ENCODE measurements at places on chromosomes 1 and 21.

DNA sequence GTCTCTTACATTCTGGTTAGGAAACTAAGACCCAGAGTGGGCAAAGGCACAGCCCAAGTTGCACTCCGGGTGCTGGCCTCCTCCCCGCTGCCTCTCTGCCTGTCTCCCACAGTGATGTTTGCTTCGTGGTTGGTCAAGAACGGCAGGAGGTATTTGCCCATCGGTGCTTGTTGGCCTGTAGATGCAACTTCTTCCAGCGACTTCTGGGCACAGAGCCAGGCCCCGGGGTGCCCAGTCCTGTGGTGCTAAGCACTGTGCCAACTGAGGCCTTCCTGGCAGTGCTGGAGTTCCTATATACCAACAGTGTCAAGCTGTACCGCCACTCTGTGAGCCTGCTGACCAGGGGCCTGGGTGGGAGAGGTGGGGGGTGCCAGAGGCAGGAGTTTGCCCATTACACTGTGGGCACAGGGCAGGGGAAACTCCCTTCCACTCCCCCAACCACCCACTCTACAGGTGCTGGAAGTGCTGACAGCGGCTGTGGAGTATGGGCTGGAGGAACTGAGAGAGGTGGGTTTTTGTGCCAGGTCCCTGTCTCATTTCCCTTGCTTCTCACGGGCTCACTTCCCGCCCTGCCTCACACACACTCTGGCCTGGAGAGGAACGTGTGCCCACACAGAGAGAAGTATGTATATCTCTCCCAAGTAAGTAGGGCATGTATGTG, 1.9 kb downstream of the BTBD19 start:
- peak; percentile 45 for DNase-seq

DNA sequence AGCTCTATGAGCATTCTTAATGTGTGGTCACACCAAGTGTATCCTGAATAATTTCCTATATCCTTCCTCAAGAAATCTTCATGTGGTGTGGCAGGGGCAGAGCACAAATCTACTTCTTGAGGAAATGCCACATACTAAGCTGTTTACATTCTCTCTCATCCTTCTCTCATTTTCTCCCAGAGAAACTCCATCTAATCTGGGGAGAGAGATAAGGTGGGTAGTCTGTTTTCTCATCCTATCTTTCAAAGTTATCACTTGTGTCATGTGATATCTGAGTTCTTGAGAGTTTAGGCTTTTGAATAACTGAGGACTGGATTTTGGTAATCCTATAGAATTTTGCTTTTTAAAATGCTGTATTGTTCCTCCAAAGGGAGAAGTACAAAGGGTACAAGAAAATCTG, 141.9 kb upstream of the LRRC7 start:
- DNase-seq: no peak

GRCh38 chr1:10835822-10836421, 39.5 kb upstream of the CASZ1 start:
- DNase-seq: peak; percentile 71

GRCh38 chr1:36951761-36952160, 82.6 kb downstream of the GRIK3 start:
- no peak for DNase-seq

DNA sequence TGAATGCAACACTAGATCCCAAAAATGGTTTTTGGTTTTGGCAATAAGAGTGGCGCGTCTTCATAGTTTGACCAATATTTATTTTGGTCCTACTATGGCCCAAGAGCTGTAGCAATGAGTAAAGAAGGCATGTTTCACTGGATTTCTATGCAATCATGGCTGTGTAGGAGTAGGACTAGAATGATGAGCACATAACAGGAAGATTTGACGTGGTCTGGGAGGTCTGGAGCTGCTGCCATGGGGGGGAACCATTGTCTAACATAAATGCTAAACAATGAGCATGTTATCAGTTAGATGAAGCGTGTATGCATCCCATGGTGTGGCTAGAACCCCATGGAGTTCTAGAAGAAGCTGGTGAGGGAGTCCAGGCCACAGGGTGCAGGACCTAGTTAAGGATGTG, 38.3 kb downstream of the OLIG1 start:
- no peak for DNase-seq

- DNase-seq: no peak
Observed at GRCh38 chr1:205538235-205538840, 33.9 kb downstream of the CDK18 start.

DNA sequence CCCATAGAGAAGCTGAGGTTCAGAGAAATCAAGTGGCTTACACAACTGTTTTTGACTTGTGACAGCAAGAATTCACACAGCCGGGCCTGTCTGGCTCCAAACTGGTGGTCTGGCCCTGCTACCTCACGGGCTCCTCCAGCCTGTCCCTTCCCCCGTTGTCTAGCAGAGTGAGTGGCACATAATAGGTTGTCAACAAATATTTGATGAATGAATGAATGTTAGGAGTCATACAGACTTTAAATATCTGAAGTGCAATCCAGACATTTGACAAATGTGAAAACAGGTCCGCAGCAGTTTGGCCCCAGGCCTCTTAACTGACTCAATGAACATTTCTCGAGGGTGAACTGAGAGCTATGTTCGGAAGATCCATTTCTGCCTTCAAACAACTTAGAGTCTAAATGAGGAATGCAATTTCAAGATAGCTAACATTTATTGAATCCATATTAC, 1.1 kb upstream of the RHOC start:
- DNase-seq: no peak

DNA sequence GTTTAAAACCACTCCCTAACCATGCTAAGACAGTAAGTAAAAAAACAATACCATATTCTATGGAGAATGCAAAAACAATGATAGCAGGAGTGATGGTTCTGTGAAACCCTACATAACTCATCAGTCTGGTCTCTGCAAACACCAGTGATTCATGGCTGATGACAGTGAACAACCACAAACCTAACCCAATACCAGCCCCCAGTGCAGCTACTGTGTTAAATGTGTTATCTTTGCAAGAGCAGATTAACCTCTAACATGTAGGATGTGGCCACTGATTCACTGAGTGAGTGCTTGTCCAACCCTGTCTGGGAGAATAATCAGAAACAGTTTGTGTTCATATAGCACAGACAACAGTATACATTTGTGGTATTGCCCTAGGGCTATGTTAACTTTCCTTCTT, 100.2 kb upstream of the COG2 start:
- no peak for DNase-seq

GRCh38 chr1:230408971-230409370, 17.2 kb downstream of the PGBD5 start:
- no peak for DNase-seq

DNA sequence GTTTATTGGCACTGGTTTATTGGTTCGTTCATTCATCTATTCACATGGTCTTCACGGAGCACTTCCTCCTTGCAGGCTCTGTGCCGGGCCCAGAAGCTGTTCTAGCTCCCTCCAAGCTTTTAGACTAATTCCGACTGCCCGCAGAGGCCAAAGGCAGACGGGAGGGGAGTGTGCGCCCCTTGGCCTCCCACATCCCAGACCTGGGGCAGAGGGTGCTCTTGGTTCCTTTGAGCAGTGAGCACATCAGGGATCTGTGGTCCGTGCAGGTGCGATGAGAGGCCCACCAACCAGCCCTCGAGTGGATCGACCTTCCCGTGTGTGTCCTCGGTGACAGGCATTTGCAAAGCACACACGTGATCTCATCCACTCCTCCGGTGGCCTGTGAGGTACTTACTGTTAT, 38.7 kb upstream of the TNFRSF1B start:
- DNase-seq: no peak
